ENCODE measurements at places on chromosomes 2 and 18. TPM values are rescaled to one million over a fixed set of nuclear protein-coding genes. Genes with fewer than 3 reads are reported as not detected.

EVA1A gene
- total RNA-seq = 50.7 TPM

MAP4K4 gene
- 83.9 TPM for total RNA-seq

ABCG8 gene
- total RNA-seq = not detected

TRABD2A gene
- 5.3 TPM for total RNA-seq

RGPD3 gene
- under 0.01 TPM for total RNA-seq

DARS1 gene
- total RNA-seq = 85.4 TPM

TUBA3E gene
- total RNA-seq = not detected

AFTPH gene
- total RNA-seq = 16.8 TPM

CCDC150 gene
- total RNA-seq = 2.3 TPM

DSG4 gene
- not detected for total RNA-seq

AQP12A gene
- not detected for total RNA-seq

INO80B gene
- total RNA-seq = 23.9 TPM
